ENCODE measurements at places on chromosomes 7 and 10. TPM values are rescaled to one million over a fixed set of nuclear protein-coding genes. Genes with fewer than 3 reads are reported as not detected.

GRCh38 chr10:11853468-11853867, 30.3 kb downstream of the PROSER2 start:
- H3K36me3 ChIP-seq, result peaks cover 83% of the 10 kb centered on the region
- peaks cover 5% of the 10 kb centered on the region for H3K4me1 ChIP-seq
- peak overlapping the region; percentile 51 for H3K27ac ChIP-seq
- H3K4me3 ChIP-seq, result no peak overlapping the region
- no peak for DNase-seq

TMEM229A gene
- not detected for total RNA-seq

- H3K36me3 ChIP-seq, result no peaks in the 10 kb centered on the region
- H3K27ac ChIP-seq, result no peak overlapping the region
- H3K4me3 ChIP-seq, result no peak overlapping the region
- peaks cover 6% of the 10 kb centered on the region for H3K4me1 ChIP-seq
Observed at GRCh38 chr7:55792048-55792447, 70.5 kb downstream of the SEPTIN14 start.

DNA sequence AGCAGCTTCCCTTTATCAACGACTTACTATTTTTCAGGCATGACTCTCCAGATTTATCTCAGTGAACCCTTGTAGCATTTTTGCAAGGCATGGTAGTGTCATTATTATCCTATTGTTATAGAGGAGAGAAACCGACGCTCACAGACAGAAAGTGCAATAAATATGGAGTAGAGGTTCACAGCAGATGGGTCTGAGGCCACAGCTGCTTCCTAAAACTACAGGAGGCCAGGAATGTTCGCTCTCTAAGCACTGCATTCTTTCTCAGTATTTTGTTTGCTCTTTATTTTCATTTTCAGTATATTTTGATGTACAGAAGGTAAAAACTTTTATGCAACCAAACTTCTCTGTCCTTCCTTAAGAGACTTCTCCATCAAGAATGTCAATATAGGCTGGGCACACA, 4.5 kb upstream of the AEBP1 start:
- H3K27me3 ChIP-seq, result no peaks in the 10 kb centered on the region
- H3K4me1 ChIP-seq, result peaks cover 19% of the 10 kb centered on the region
- peaks cover 7% of the 10 kb centered on the region for H3K36me3 ChIP-seq
- H3K4me3 ChIP-seq, result no peak overlapping the region

KIF11 gene
- 21.3 TPM for total RNA-seq

MRLN gene
- total RNA-seq, result not detected

TFR2 gene
- total RNA-seq, result not detected

DNA sequence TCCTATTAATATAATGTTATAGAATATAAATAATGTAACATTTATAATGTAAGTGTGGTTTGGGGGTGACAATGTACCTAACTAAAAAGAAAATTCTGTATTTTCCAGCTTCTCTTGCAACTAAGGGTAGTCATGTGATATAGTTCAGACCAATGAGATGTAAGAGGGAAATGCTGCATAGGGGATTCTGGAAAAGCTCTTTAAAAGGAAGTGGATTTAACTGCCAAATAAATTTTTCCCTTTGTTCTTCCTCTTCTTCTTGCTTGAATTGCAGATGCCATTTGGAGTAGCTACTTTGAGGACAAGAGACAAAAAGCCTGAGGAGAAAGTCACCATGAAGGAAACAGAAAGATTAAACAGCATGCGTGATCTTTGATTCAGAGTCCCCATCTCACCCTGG, 194.3 kb downstream of the PTEN start:
- H3K27ac ChIP-seq, result no peak overlapping the region
- no peaks in the 10 kb centered on the region for H3K4me1 ChIP-seq
- DNase-seq, result no peak
